ENCODE measurements at places on chromosomes 5 and 9.

- peak; percentile 83 for DNase-seq
Measured at GRCh38 chr9:129460323-129461261, 160.3 kb downstream of the C9orf50 start.

DNA sequence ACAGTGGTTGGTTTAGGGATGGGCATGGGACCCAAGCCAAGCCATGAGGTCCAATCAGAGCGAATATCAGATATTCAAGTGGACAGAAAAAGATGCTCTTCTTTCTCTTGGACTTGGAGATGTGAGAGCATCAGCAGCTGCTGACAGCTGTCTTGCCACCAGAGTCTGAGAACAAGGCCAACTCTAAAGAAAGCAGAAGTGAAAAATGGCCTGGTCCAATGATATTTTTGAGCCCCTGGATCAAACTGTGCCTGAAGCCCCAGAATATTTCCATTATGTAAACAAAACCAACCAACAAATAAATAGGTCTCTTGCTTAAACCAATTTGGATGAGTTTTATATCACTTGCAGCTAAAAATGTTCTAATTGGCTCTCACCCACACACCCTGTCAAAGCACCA lies 30.7 kb upstream of the JADE2 start:
- DNase-seq: no peak

GRCh38 chr5:41885286-41885685 lies 15.1 kb upstream of the OXCT1 start:
- no peak for DNase-seq

DNA sequence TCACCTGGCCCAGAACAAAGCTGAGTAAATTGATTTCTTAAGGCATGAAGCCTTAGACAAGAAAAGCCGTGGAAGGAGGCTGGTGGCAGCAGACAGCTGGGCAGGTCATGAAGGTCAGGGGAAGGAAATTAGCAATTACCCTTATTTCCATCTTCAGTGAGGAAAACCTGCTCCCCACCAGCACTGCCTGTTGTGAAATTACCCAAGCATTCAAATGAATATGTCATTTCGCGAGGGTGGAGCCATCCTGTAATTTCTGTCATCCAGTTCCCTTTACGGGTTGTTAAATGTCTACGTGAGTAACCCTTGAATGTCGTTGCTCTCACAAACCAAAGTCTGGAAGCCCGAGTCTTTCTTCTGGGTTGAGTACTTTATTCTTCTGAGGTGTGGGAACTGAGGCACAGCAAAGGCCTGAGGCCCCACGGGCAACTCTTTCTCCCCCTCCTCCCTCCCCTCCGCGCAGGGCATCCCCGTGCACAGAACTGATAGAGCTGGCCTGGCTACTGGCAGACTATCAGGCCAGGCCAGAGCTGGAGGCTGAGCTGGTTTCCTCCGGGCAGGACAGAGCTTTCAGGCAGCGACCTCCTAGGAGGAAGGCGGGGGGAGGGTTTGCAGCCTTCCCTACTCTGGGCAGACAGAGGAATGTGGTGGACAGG lies 22.0 kb upstream of the AK3 start:
- DNase-seq: no peak

DNA sequence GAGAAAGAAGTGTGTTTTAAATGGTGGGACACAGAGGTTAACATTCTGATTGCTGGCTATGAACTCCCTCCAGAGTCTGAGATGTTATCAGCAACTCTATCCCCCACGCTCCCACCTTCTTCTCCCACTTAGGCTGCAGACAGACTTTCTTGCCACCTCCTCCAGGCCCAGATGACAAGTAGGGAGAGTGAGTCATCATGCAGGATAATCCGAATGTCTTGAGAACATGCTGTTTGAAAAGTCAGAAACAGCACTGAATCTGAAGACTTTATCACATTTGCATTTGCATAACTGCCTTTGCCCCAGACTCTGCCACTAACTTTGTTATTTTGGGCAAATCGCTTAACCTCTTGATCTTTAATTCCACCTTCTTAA lies 139.8 kb downstream of the ESM1 start:
- DNase-seq: no peak

GRCh38 chr9:108468364-108468763 lies 387.4 kb downstream of the ACTL7B start:
- no peak for DNase-seq

DNA sequence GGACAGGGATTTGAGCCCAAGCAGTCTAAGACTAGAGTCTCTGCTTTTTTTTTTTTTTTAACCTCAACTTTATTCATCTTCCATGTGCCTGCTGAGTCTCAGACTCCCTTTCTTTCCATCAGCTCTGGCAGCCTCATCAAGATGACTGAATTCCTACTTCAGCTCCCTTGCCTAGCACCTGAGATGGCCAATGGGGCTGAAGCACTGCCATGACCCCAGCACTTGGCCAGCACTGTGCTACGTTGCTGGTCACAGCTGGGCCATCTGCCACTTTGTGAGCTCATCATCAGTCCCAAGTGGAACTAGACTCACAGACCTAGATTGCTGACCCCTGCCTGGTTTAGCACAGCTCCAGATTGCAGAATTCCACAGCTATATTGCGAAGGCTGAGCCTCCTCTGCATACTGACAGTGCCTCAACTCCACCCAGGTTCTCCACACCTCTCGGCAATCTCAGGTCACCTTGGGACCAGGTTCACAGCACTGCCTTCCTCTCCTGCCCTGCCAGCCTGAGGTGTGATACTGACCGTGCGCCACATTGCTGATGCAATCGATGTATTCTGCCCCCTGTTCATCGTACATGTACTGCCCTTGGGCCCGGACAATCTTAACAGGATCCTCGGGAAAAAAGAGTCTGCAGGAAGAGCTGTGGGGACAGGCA lies 1.6 kb downstream of the PHYKPL start:
- no peak for DNase-seq

GRCh38 chr5:11984196-11984595 lies 80.0 kb upstream of the CTNND2 start:
- no peak for DNase-seq

GRCh38 chr5:27652505-27652904 lies 614.1 kb upstream of the CDH9 start:
- no peak for DNase-seq

- no peak for DNase-seq
Measured at GRCh38 chr5:142478113-142478512, 153.3 kb upstream of the SPRY4 start.

DNA sequence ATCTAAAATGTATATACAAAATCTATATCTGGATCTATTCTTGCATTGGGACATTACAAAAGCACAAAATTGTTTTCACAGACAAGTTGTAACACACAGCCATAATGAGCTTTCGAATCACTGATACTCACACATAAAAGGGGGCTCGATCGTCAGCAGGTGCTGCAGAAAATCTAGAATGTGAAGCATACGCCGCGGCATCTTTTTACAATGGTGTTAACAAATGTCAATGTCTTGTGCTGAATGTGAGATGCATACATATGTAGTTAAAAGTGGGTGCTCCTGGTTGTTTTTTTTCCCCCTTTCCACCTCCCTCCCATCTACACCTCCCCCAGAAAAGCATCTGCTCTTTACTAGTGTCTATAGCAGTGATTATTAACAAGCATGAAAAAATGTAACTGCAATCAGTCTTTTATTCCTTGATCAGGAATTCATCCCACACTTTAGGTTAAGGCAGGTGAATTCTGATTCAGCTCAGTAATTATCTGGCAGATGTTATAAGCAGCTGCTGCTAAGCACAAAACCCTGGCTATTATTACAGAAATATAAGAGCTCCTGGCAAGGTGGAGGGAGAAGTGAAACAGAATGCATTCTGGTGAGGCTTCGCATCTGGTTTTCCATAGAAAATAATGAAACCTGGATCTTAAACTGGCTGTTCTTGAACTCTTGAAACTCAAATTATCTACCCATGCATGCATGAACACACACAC lies 114.1 kb downstream of the MPDZ start:
- DNase-seq: no peak

GRCh38 chr9:133681658-133682306 lies 45.6 kb downstream of the DBH start:
- no peak for DNase-seq

DNA sequence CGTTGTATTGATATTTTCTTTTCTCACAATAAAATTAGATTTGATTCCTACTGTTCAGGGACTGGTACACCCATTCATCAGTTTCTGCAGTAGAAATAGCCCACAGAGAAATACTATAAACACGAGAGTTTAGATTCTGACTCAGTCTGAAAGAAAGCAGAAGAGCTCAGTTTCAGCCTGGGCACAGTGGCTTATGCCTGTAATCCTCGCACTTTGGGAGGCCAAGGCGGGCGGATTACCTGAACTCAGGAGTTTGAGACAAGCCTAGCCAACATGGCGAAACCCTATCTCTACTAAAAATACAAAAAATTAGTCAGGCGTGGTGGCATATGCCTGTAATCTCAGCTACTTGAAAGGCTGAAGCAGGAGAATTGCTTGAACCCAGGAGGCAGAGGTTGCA lies 8.6 kb downstream of the ITK start:
- DNase-seq: no peak

DNA sequence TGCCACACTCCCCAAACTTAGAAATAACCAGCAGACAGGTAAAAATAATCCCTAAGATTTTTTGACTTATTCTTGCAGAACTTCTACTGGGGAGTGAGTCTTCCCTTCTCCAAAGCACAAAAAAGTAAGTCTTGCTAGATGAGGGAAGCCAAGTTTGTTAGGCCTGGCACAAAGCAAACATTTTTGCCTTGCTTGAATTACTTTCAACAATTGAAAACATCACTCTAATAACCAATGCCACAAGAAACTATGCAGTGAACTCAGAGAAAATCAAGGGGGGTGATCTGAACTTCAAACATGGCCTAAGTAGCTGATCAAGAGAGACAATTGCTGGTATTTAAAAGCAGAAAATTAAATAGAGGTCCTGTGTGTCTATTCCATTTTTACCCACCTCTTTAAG lies 123.6 kb upstream of the SLC1A3 start:
- DNase-seq: no peak

DNA sequence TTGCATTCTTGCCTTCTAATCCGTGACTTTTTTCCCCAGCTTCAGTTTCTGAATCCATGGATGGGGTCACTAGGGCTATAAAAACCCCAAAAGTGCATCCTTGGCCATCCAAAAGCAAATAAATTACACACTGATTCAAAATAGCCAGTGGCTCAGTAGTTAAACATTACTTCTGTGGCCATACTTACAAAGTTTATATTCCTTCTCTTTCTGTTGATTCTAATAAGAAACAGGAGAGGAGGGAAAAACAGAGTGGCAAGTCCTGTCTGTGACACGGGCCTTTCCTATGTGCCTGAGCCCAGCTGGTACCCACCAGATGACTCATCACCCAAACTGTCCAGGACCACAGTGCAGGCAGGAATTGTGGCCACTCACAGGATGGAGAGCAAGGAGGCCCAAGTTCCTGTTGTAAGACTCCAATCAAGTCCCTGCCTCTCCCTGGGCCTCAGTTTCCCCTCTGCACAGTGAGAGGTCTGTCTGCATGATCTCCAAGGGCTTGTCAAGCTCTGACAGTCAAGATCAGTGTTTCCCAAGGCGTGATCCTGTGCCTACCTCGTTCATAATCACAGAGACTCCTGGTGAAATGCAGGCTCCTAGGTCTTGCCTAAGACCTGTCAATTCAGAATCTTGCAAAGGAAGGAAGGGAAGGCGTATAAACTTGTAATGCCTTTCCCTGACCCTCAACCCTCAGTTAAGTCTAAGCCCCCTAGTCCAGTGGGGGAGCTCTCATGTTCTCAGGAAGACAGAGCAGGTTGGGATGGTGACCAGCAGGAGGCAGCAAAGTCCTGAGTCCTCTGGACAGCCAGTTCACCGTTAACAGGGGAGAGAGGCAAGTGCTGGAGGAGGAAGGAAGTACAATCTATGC lies 29.5 kb downstream of the TNIP1 start:
- peak; percentile 48 for DNase-seq

- DNase-seq: peak; percentile 75
Measured at GRCh38 chr9:19184144-19184917, 46.2 kb upstream of the DENND4C start.

DNA sequence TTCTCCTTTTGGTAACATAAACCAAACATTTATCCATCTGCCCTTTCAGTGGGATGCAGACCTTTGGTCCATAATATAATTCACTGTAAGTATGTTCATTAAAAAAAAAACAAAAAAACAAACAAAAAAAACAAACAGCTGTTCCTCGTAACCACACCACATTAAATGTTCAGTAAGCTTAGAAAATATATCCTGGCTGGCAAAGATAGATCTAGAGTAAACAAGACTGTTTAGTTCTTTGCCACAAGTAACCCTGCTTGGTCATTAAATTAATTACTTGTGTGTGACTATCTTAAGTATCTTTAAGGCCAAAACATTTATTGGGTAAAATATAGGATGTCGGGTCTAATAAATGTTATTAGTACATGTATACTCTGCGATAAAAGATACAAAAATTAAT lies 1717.1 kb downstream of the EFNA5 start:
- DNase-seq: no peak

GRCh38 chr5:173513521-173513991 lies 102.9 kb downstream of the BOD1 start:
- no peak for DNase-seq

- DNase-seq: no peak
Measured at GRCh38 chr9:95762322-95762721, 113.2 kb upstream of the ERCC6L2 start.

DNA sequence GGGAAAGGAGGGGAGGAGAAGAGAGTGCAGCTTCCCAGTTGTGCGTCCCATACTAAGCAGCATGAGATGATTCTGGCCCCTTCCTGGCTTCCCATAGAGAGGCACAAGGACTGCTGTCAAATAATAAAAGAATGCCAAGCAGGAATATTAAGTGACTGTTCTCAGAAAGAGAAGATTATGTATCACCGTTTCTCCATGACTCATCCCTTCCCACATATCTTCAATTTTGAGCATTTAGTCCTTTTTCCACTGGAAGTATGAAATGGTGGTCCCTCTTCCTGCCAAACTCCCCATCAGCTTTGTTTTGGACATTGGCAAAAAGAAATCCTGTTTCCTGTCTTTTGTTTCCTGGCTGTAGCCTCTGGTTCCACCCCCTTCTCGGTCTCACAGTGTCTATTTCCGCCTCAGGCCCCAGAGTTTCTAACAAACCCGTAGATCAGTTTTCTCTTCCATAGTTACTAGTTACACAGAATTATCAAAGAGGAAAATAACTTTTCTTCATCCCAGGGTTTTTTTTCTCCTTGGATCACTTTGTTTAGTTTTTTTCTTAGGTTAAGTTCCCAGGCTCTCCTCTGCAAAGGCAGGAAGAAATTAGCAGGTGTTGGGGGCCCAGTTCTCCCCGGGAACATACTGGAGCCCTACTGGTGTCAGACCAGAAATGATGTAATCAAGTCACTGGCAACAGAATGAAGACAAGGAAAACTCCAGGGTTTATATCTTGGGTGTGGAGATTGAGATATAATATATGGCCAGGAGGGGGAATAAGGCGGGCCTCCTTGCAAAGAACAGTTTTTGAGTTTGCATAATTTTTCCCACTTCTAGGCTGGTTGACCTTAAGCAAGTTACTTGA lies 26.4 kb upstream of the ARHGAP26 start:
- no peak for DNase-seq
